ENCODE measurements at places on chromosomes 6 and 20.

GRCh38 chr6:31545291-31545690, 1.1 kb downstream of the ATP6V1G2 start:
- no peak for DNase-seq

DNA sequence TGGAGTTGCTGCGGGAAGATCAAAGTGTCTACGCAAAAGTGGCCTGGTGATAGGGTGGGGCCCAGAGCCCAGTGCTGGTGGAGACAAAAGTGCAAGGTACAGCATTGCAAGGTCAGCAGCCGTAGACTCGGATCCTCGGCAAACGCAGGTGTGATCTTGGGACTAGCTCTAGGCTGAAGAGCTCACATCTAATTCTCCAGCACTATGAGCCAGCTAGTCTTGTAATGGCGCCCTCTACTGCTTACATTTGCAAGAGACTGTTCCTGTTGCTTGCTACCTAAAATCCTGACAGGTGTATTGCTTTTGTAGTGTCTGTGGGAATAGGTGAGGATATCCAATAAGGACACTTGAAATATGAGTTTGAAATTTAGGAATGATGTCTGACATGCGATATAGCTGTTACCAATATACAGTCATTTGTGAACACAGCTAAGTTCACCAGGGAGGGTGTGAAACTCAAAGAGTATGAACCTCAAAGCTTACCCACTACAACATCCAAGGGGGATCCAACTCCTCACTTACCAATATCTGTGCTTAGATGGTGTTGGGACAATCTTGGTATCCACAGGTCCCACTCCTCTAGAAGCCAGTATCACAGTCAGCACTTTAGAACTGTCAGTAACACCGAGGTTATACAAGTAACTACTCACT, 58.4 kb downstream of the PDE7B start:
- peak; percentile 73 for DNase-seq

DNA sequence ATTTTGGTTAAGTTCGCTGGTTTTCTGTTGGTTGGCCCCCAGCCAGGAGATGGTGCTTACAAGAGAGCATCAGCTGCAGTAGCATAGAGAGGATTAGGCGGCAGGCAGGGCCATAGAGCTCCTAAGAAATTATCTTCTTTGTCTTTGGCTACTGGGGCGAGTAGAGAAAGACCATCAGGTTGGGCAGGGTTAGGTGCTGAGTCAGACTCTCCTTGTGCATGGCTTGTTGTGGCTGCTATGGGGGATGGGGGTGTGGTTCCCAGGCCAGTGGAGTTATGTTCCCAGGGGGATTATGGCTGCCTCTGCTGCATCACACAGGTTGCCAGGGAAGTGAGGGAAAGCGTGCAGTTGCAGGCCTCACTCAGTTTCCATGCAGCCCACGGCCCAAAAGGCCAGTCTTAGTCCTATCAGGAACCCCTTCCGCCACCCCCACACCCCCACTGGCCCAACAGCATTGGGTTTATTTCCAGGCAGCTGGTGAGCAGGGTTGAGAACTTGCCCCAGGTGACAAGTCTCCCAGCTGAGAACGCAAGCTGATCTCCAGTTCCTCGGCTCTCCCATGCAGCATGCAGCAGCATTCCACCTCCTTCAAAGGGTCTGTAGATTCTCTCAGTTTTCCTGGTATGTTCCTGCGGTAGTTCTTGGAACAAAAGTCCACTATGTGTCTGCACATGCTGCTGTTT, 243.7 kb downstream of the UTRN start:
- DNase-seq, result no peak

GRCh38 chr6:95978230-95978629, 37.5 kb upstream of the FUT9 start:
- DNase-seq, result no peak

DNA sequence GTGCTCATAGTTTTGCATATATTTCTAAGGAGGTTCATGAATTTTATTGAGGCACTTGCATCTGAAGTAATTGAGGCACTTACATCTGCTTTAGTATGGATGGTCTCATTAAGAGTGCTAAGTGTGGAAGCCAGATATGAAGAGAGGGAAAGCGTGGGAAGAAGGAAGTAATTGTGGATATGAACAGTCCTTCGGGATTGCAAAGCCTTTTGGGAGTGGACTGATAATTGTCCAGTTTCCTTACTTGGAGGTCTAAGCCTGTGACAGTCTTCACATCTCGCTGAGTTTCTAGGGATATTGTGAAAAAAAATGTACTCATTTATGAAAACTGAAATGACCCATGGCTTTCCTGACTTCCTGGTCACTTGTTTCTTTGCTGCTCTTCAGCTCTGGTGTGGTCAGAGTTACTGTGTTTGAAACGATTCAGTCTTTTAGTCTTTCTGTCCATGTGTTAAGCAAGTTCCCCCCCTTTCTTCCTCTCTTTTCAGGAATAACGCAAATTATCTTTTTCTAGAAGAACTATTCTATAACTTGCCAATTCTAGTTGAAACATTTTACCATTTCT, 137.3 kb downstream of the ZFAND3 start:
- no peak for DNase-seq

DNA sequence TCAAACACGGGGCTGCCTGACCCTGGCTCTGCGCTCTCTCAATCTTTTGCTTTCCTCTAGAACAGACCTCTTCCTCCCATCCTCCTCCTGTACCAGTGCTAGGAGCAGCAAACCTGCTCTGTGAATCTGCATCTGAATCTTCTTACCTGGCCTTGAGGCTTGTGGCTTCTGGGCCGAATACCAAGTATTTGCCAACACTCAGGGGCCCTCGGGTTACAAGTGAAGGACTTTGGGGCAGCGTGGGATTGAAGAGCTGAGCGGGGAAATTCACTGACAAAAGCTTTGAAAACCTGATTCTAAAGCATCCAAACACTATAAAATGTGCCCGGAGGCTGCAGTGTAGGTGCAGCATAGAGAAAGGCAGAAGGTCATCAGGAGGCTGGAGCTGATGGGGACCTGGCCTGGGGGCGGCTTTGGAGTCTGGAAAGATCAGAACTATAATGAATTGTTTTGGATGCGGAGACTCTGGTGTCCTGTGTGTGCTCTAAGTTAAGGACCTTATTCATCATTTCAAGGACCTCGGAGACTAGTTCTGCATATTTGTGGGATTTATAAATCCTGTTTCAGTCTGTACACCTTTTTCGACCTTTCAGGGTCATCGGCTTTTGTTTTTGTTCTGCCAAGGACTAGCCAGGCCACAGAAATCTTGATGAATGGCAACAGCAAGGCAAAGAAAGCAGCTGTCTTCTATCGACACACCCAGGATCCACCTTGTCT, 16.4 kb upstream of the IGF2R start:
- DNase-seq, result no peak

DNA sequence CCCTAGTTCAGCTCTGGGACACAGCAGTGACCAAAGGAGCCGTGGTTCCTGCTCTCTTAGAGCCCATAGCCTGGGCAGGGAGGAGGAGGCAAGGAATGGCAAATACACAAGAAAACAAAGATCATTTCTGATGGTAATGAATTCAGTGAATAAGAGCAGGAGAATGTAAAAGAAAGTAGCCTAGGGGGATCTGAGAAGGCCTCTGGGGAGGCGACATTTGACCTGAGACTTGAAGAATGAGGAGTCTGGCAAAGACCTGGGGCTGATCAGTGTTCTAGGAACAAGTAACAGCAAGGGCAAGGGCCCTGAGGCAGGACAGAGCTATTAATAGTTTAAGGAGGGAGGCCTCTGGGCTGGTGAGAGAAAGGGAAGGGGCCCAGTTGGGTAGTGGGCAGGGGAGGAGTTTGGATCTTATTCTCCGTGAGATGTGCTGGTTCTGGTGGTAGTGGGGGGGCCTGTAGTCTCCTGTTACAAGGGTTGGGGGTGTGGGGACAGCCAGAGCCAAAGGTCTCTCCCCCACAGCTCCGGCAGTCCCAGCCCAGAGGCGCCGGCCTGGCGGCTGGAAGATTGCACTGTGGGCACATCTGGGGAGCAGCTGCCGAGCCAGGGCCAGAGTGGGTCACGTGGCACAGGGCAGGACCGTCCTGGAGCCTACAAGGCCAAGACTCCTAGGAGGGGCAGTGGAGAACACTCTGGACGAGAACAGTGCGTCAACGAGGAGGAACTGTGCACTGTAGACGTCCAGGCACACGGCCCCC, 9.3 kb upstream of the ID1 start:
- no peak for DNase-seq

DNA sequence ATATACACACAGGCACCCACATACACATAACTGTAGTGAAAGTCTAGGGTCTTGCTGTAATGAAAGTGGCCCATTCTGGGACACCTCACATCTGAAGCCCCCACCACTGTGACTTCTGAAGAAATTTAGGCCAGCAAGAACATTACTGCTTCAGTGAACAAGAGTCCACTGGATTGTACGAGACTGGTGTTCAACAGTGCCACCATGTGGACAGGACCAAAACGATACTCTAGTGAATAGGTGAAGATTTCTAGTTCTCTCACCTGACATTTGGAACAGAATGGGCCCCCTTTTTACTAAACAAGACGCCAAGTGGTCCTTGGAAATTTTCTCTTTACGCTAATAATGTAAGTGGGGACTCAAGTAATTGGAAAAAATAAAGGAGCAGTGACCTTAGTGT, 156.9 kb downstream of the MAFB start:
- DNase-seq, result no peak

DNA sequence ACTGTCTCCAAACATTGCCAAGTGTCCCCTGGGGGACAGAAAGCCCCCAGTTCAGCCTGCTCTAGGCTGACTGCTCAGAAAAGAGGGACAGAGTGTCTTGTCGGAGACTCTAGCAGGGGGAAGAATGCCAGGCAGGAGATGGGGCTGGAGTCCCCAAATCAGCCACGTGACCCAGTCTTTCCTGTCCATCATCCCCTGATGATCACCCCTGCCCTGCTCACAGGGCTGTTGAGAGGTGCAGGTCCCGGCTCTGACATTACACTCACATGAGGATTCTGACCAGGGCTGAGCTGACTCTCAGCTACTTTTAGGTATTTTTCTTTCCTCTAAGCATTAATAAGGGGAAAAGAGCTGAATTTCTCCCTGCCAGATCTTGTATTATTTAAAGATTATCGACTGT, 115.8 kb downstream of the SULF2 start:
- DNase-seq, result no peak

GRCh38 chr6:3053231-3053508, 15.1 kb upstream of the RIPK1 start:
- DNase-seq, result no peak

GRCh38 chr6:32860674-32861073, 6.7 kb downstream of the PSMB9 start:
- DNase-seq, result no peak

DNA sequence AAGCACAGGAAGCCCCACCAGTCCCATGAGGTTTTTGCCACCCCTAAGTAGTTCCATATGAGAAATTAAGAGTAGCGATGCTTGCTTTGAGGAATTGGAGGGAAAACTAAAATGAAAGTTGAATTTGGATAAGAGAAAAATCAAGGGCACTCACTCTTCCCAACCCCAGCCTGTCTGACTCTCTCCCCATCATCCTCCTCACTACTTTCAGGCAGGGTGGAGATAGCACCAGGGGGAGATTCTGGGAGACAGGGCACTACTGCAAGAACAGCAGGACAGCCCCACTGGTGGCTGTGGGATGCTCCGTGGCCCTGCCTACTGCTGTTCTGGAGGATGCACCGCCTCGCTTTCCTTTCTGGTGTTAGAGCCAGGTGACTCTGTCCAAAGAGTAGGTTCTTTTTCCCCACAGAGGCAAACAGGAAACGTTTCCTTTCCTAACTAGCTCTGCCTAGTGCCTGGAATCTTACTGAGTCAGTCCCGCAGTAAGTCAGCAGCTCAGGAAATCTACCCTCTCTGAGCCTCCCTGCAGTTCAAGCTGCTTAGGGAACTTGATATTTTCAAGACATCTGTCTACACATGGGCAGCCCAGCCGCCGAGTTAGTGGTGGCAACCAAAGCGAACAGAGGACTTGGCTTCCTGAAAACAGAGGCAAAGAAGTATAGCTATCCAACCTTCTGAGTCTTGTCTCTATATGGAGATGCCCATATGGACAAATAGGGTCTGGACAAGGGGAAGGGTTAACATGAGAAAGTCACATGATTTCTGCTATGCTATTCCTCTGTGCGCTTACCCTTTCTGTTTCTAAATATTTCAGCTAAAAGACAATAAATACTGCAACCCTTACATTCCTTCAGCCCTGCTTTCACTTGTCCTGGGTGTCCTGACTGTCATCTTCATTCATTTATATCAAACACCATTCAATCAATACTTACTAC, 11.4 kb downstream of the HLA-E start:
- no peak for DNase-seq

DNA sequence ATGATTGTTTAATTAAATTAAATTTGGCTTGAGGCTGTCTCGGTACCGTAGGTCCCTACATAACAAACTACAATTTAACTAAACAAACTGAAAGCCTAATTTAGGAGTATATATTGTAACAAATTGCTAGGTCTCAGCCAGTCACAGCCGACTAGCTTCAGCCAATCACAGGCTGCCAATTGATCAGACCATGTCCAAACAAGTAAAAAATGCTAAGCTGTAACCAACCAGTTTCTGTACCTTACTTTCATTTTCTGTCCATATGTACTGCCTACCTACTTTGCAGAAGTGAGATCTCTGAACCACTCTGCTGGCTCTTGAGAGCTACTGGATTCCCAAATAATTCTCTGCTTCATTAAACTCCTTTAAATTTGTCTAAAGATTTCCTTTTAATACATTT, 648.0 kb upstream of the GJE1 start:
- peak; percentile 44 for DNase-seq

DNA sequence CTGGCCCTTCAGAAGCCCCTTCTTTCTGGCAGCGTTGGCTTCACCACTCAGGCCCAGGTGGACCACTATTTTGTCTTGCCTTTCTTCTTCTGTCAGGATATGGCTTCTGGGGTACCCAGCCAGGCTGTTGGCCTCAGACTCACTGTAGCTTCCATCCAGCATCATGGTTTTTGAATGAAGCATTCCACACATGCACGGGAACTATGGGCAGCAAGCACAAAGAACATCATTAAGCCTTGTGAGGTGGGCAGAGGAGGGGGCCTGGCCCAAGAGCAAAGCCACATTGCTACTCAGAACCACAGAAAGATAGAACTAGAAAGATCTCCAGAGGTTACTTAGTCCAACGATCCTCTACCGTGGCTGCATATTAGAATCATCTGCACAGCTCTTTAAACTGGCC, 40.6 kb upstream of the GABRR1 start:
- DNase-seq, result no peak

DNA sequence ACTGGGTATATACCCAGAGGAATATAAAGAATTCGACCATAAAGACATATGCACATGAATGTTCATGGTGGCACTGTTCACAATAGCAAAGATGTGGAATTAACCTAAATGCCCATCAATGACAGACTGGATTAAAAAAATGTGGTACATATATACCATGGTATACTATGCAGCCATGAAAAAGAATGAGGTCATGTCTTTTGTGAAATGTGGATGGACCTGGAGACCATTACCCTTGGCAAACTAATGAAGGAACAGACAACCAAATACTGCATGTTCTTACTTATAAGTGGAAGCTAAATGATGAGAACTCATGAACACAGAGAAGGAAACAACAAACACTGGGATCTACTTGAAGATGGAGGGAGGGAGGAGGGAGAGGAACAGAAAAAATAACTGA, 186.7 kb upstream of the SSTR4 start:
- DNase-seq, result no peak

- DNase-seq, result no peak
Observed at GRCh38 chr6:53873922-53874321, 79.1 kb downstream of the LRRC1 start.

- no peak for DNase-seq
Observed at GRCh38 chr6:139407718-139408222, 33.3 kb upstream of the CITED2 start.

GRCh38 chr20:4956200-4956810, 45.0 kb downstream of the SLC23A2 start:
- DNase-seq, result peak; percentile 74

Measured in NCI-H748 treated with DMSO at 0.1 percent for 48 hours (cell line).